H54 (cell line): ENCODE measurements at places on chromosomes 11 and 22.

DNA sequence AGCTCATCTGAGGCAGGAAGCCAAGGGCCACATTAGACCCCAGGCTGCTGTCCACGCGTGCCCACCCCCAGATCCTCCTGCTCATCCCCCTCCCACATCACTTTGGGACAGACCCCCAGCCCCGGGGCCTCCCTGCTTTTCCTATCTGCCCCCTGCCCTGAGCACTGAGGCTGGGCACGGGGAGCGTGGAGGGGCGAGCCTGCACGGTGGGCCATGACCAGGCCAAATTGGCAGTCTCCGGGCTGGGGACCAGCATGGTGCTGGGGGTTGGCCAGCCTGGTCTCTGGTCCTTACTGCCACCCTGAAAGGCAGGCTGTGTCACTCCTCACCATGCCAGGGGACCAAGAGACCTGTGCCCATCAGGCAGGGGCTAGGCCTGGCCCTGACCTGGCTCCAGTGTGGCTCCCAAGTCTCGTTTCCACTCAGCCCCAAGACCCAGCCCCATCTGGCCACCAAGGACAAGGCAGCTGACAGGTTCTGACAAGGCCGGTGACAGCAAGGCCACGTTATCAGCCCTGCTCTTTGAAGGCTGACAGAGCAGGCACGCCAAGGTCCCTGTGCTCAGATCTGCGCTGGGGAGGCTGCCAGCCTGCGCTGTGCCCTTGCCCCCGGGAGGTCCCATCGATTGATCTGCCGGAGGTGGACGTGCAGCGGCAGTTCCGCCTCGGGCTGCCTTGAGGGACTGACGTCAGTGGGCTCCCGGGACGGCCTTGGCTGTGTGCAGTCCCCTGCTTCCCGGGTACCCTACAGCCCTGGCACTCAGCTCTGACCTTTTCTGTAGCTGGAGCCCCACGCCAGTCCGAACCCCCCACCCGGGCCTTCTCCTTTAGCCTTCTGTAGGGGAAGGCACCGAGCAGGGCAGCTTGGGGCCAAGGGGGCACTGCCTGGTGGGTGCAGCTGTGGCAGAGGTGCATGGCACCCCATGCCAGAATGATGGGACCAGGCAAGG, 3.6 kb downstream of the TNNI2 start:
- no peak for DNase-seq

DNA sequence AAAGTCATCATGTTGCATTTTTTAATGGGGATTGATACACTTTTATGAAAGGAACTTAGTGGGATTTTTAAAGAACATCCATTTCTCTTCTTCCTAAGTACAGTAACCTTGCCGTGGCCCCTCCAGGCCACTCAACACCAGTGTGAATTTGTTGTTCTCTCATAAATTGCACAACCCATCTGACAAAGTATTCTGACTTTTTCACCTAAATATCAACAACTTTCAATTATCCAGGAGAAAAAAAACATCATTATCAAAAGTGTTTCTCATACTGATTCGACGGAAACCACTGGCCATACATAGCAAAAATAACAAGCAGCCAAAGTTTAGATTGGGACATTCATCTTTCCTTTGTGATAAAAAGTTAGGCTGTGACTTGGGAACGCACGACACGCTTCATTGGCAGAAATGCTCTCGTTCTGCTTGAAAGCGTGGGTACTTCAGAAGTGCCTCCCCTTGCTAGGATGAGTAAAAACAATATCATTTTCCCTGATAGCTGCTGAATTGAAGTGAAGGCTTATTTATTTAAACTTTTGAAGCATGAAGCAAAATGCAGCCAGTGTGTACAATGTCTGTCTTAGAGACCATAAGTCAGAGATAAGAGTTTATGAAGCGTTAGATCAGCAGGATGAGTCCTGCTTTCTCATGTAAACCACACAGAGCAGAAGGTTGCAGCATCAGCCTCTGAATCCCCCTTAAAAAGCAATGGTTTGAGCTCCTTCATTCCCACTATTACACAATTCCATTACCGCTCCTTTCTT, 20.6 kb upstream of the EIF3M start:
- no peak for DNase-seq

- DNase-seq = no peak
Measured at GRCh38 chr11:126346586-126346940, 8.9 kb upstream of the ST3GAL4 start.

DNA sequence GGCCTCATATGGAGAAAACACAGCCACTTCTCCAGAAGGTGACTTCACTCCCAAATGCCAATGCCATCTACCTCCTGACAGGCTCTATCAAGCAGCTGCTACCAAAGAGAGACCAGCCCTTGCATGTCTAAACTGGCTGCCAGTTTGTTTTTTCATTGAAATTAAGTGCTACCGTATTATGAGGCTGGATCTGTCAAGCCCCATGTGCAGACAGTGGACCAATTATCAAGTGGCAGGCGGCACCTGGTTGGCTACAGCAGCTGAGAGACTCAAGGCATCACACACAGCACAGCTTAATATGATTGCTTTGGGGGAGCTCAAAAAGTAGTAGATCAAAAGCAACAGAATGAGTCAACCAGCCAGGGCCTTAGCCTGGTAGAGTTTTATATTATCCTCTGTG, 1293.0 kb upstream of the TENM4 start:
- DNase-seq = no peak

- no peak for DNase-seq
Measured at GRCh38 chr11:109378034-109378433, 44.0 kb upstream of the C11orf87 start.

- DNase-seq = no peak
Measured at GRCh38 chr11:125772834-125773505, 5.7 kb downstream of the PATE2 start.

GRCh38 chr11:134125507-134125906, 56.6 kb downstream of the JAM3 start:
- DNase-seq = no peak

- no peak for DNase-seq
Measured at GRCh38 chr22:42837556-42837955, 19.5 kb downstream of the ARFGAP3 start.

DNA sequence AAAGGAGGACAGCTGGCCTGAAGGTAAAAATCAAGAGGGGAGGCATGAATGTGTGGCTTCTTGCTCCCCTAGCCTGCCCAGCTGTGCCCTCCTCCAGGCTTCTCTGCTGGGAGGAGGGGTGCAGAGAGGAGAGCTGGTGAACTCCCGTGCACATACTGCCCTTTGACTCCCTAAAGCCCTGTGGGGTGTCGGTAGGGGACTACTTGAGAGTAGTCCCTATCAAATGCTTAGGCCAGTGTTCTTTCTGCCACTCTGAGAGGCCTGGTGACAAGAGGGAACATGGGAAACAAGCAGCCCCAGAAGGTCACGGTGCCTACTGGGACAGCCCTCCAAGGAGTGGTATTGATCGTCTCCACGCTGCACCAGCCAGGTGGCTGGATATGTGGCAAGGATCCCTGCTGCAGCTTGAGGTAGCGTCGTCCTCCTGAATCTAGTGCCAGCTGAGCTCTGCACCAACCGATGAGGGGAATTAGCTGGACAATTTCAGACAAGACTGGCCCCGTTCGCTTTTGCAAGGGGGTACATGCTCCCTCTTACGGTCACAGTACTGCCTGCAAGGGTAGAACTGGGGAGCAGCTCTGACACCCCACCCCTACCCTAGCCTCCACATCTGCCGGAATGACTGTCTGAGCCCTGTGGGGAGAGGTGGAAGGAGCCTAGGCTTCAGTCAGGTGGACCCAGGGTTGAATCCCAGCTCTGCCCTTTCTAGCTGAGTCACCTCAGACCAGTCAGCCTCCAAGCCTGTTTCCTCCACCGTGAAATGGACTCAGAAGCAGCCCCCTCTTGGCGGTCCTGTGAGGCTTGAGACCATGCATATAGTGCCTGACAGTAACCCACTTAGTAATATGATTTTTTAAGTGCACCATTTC, 17.1 kb upstream of the C11orf96 start:
- DNase-seq = no peak

DNA sequence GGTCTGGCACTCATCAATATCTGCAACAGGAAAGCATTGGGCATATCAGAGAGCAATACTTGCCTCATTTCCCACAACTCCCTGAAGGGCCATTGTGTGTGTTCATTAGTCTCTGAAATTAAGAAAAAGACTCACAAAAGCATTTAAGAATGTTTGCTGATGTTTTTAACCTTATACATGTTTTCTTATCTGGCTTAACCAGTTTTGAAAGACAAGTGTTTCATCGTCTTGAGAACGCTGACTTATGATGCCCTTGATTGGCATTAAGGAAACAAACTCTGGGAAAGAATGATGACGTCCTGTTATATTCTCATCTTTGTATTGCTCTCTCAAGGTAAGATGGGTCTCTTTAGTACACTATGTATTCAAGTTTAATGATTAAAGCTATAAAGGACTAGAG, 32.0 kb downstream of the SCUBE2 start:
- no peak for DNase-seq

- DNase-seq = no peak
Measured at GRCh38 chr11:130634961-130635473, 186.6 kb downstream of the ADAMTS15 start.

DNA sequence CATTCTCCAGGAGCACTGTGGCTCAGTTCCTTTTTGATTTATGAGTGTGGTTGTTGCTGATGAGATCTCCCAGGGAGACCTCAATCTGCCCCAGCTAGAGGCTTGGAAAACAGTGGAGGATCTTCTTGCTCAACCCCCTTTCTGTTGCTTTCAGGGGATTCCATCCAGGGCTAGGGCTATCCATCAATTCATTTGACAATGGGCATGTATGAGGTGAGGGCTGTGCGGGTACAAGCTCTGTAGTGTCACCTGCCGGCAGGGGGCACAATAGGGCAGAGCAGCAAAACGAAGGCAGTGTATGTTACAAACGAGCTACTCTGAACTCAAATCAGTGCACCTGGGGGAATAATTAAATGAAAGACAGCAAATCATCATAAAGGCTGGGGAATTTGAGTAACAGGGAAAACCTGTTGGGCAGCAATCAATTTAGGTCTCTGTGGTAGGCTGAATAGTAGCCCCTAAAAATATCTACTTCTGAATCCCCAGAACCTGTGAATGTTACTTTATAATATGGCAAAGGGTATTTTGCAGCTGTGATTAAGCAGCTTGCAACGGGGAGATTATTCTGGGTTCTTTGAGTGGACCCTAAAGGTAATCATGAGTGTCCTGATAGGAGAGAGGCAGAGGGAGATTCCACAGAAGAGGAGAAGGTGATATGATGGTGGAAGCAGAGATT, 170.3 kb upstream of the ZBED5 start:
- DNase-seq = peak; percentile 29

DNA sequence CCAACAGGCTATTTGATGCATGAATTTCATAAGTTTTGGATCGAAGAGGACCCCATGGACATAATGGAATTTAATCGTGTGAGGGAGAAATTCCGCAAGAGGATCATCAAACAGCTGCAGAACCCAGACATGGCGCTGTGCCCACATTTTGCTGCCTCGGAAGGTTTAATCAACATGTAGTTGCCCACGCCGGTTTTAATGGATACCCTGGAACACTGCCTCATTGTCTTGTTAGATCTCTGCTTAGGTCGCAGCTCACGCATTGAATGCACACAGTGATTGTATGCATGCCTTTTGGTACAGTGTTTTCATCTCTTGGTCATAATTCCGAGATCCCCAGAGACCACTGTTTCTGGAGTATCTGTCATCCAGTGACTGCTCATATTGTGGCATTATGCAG, 46.8 kb downstream of the SLN start:
- no peak for DNase-seq

- no peak for DNase-seq
Measured at GRCh38 chr22:28441720-28442263, 237.8 kb downstream of the TTC28 start.

- no peak for DNase-seq
Measured at GRCh38 chr22:26570864-26571525, 18.9 kb downstream of the TPST2 start.
